ENCODE measurements at places on chromosomes 6 and 20. TPM values are rescaled to one million over a fixed set of nuclear protein-coding genes. Genes with fewer than 3 reads are reported as not detected.

DNA sequence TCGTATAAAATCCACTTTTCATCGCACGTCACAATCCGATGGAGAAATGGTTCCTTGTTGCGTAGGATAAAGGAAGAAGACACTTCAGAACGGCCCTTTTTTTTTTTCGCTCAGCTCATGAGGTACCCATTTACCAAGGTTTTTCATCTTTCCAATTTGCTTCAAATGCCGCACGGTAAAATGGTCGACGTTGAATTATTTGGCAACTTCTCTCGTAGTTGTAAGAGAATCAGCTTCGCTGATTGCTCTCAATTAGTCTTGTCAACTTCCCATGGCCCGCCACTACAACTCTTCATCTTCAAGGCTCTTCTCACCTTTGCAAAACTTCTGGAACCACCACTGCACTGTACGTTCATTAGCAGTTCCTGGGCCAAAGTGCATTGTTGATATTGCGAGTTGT is 28.8 kb downstream of the POM121L2 start:
- no peak for DNase-seq

- DNase-seq, result no peak
Observed at GRCh38 chr6:96237638-96238347, 222.0 kb downstream of the FUT9 start.

- no peak for DNase-seq
Observed at GRCh38 chr6:82204020-82204419, 43.5 kb downstream of the IBTK start.

ISM1 gene
- 1.3 TPM for total RNA-seq

SMLR1 gene
- not detected for total RNA-seq

STMND1 gene
- total RNA-seq, result not detected

DNAH8 gene
- not detected for total RNA-seq

COL9A3 gene
- total RNA-seq, result 4.2 TPM

All from right atrium auricular region (tissue), 2 donors.